AG20443 (cell line): ENCODE measurements at places on chromosomes 7 and 10.
A peak's percentile ranks its signal among the peaks of the same experiment; 100 is the strongest.

- no peak for DNase-seq
These were observed 119.5 kb downstream of the SPDYE5 start for GRCh38 chr7:75611557-75612178.

DNA sequence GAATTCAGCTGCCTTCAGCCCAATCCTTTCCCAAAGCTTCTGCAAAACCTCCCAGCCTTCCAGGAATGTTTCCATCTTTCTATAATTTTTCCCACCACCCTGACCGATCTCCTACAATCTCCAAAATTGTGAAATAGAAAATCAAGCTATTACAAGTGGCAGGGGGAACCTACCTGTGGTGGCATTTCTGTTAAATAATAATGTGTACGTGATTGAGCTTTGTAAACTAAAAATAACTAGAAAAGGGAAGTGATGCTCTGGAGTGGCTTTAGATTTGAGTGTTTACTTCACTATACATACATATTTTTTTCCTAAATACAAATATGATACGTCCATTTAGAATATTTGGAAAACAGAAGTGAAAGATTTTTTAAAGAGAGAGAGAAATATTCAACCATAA is 593.6 kb downstream of the GRM8 start:
- DNase-seq, result no peak

DNA sequence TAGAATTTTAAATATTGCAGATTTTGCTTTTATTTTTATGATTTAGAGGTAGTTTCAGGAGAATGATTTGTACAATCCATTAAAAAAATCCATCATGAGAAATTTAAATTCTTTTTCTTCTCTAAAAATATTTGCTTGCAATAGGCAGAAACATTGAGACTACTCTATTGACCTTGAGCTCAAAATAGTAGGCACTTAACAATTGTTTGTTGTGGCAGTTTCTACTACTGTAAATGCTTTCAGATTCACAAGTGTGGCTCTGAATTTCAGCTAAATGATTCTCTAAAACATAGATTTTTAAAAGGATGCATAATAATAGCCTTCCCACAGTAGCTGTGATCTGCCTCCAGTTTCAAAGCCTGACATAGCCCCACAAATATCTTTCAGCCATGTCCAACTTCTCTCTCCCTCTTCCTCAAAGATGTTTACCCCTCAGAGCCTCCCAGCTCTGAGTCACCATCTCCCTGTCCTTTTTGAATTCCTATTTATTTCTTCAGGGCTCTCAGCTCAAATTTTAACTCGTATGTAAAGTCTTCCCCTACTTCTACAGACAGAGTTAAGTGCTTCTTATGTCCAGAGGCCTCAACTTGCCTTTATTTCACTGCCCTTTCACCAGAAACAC is 160.5 kb downstream of the AOAH start:
- DNase-seq, result no peak

DNA sequence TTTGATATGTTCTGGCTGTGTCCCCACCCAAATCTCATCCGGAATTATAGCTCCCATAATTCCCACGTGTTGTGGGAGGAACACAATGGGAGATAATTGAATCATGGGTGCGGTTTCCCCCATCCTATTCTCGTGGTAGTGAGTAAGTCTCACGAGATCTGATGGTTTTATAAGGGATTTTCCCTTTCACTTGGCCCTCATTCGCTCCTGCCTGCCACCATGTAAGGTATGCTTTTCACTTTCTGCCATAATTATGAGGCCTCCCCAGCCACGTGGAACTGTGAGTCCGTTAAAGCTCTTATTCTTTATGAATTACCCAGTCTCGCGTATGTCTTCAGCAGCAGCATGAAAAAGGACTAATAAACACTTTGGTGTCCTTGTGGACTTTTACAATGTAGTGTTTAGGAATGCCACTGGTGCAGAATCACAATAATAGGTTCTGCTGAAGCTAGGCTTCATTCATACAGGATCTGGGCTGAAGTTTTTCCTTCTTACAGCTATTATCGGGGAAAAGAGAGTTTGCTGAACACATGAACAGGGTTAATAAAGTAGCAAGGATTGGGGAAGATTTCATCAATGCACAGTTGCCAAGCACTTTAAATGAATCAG is 74.3 kb downstream of the CPED1 start:
- no peak for DNase-seq

GRCh38 chr7:18313965-18314364 is 181.6 kb upstream of the HDAC9 start:
- no peak for DNase-seq

DNA sequence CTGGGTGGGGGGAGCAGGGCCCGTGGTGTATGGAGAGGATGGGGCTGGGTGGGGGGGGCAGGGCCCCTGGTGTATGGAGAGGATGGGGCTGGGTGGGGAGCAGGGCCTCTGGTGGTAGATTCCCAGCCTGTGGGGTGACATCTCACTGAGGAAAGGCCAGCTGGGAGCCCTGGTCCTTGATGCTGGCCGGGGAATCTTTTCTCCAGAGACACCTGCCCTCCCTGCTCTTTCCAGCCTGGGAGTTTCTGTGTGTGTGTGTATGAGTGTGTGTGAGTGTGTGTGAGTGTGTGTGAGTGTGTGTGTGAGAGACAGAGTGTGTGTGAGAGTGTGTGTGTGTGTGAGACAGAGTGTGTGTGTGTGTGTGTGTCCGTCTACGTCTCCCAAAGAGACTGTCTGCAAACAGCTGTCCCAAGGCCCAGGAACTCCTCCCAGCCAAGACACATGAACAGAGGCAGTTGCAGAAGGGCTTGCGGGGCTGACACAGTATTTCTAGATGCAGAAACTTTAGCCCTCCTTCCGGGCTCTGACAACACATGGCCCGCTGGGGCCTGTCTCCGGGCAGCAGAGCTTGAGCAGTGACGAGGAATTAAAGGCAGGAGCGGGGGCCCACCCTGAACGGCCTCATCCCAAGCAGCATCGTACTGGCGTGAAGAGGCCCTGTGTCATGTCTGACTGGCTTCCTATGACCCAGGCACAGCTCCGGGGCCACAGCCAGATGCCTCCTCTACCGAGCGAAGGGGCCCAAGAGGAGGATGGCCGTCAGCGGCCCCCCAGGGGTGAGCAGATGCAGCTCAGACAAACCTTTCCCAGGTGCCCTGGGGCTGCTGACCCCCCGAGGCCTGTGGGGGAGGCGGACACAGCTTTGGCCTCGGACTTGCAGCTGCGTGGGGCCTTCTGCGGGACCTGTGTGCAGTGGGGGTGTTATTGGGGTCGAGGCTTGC is 24.3 kb downstream of the FAM20C start:
- no peak for DNase-seq

DNA sequence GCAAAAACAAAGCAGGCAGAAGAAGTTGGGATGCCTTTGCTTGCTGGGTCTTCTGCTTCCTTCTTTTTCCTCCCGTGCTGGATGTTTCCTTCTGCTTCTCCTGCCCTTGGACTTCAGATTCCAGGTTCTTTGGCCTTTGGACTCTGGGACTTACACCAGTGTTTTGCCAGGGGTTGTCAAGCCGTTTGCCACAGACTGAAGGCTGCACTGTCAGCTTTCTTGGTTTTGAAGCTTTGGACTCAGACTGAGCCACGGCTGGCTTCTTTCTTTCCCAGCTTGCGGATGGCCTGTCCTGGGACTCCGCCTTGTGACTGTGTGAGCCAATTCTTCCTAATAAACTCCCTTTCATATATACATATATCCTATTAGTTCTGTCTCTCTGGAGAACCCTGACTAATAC is 11.3 kb upstream of the LCOR start:
- DNase-seq, result no peak

- no peak for DNase-seq
These were observed 1424.6 kb upstream of the LRRTM3 start for GRCh38 chr10:65501259-65501658.

GRCh38 chr10:80524190-80524909 is 13.4 kb upstream of the SH2D4B start:
- DNase-seq, result no peak

- DNase-seq, result no peak
These were observed 272.9 kb downstream of the MAGI2 start for GRCh38 chr7:79180533-79180932.

DNA sequence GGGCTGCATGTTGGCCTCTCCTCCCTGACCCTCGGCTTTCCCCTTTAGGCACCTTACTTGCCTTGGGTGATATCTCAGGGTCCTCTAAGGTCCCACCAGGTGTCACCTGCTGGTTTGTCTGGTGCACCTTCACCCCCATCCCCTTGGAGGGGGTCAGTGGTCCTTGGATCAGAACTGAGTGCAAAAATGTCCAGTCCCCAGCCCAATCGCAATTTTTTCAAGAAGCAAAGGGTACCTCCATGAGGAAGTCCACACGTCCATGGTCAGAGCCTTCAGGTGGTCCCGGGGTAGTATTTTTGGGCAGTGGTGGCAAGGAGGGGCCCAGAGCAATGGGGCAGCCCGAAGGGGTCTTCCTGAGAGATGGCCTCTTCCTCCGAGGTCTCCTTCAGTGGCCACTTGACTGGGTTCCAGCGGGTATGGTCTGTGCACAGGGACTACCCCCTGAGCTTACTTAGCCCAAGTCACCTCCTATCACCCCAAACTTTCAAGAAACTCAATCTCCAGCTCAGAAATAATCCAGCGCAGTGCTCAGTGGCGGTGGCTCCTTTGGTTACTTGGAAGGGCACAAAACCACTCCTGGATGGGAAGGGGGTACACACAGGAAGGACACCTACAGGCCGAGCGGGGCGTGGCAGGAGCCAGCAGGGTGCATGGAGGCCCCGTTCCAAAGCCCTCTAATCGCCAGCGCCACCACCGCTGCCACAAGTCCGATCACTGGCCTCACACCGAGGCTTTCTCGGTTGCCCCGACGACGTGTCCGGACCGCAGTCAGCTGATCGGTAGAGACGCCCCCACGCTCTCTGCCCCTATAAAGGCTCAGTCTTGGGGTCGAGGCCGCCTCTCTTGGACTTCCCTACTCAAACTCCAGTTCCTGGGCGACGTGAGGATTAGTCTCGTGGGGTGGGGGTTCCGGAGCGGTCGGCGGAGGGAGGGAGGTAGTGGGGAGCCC is 4.5 kb downstream of the SAP25 start:
- DNase-seq, result peak; percentile 47

GRCh38 chr10:74433993-74434392 is 283.0 kb downstream of the ADK start:
- DNase-seq, result no peak

DNA sequence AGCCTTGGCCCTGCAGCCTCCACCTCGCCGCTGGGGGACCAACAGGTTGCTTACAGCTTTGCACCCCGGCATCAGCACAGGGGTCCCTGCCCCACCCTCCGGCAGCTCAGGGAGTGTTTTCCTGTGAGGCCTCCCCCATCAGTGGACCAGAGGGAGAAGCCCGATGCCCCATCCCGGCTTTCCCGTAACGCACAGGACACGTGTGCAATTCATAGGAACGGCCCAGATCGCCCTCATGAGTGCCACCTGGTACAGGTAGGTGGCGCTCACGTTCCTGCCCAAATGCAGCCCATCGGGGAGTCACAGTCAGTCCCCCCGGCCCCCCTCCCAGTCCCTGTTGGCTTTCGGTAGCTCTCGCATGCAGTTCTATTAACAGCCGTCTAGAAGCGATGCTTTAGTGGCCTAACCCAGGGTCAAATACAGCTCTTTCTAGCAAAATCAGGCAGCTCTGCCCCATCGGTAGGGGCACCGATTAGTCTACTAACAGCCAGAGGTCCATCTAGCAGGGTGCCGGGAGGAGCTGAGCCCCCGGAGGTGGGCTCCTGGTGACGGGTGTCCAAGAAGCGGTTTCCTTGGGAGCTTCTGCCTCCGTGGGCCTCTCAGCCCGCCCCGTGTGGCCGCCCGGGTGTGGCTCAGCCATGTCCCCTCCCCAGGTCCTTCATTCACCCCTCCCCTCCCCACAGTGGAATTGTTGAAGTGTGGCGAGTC is 48.4 kb upstream of the GTF2IRD1 start:
- DNase-seq, result peak; percentile 14

DNA sequence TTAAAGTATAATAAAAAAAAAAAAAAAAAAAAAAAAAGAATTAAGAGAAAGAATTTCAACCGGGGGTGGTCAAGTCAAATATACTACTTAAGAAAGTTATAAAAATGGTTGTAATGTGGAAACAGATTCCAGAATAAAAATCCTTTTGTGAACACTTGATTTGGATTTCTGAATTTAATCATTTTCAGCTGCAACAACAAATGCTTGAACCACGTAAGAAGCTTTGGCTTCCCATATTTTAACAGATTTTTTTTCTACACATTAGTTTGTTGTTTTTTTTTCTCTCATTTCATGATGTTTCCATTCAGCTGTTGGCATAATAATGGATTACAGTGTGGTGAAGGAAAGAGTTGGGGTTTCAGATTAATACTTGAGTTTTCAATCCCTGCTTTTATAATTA is 137.3 kb upstream of the AGR3 start:
- no peak for DNase-seq

DNA sequence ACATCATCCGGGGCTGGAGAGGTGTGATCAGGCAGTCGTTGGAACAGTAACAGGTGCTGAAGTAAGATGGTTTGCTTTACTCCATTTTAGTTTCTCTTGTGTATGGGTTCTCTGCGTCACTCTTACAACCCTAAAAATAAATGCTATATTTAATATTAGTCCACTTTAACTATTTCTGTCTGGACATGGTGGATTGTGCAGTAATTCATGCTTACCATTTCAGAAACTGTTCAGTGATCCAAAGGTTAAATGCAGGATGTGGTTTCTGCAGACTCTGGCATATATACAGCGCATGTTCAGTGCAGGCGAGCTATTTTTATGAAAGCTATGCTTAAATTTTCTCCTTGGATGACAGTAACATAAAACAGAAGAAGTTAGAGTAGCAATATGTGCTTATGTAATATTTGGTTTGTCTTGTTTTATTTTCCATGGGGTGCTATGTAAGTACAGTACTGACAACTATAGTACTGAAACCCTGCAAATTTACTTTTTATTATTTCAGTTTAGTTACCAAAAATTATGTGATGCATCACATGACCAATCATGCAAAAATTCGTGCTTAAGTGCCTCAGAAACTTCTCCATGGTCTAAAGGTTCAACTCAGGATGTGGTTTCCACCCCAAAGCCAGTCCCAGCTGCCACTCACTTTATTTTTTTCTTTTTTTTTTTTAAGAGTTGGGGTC is 46.6 kb upstream of the GRID1 start:
- no peak for DNase-seq

GRCh38 chr7:121081327-121081936 is 92.9 kb downstream of the CPED1 start:
- peak; percentile 44 for DNase-seq

DNA sequence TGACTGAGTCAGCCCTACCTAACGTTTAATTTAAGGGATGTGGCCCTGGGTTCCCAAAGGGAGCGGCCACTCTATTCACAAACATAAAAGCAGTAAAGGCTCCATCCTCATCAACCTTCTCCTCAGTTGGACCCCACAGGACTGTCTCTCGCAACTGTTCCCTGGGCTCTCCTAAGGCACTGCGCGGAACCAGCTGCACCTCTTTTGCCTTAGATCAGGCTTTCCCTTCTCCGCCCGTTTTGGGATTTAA is 689 bp upstream of the GTPBP4 start:
- DNase-seq, result no peak
